ENCODE measurements at places on chromosomes 1 and 21.

- no peak for DNase-seq
Measured at GRCh38 chr1:71015745-71016144, 31.9 kb downstream of the PTGER3 start.

DNA sequence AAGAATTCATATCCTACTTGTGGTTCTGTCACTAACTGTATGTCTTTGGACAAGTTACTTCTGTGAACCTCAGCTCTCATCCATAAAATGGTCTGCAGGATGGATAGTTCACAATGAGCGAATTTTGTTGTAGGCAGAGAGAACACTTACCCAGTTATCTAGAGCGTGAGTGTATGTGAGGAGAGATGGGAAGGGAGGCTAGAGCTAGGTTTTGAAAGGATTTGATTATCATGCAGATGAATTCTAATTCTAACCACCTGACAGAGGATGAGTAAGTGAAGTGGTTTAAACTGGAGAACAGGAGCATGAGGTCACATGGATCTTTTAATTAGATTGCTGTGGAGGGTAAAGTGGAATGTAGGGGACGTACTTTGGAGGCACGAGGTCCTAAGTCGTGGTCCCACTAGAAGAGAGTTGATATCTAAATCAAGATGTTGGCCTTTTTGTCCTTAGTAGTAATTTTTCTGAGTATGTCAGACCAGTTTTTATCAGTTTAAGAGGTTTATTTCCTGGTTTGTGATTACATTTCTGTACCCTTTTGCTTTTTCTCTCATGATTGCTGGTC, 5.0 kb downstream of the SUCO start:
- DNase-seq = no peak

- peak; percentile 92 for DNase-seq
Measured at GRCh38 chr1:161201836-161202712, at the start of gene NDUFS2. Gene NDUFS2 (plus strand): TSS chr1:161202367. CDS start chr1:161202386, 19 bp downstream.

GRCh38 chr1:32963746-32964460, 706 bp downstream of the RNF19B start:
- peak; percentile 72 for DNase-seq

GRCh38 chr1:227541796-227542152, 21.6 kb upstream of the ZNF678 start:
- no peak for DNase-seq

GRCh38 chr1:118944546-118944945, 43.6 kb downstream of the TBX15 start:
- DNase-seq = no peak

- no peak for DNase-seq
Measured at GRCh38 chr1:48232722-48233121, 10.2 kb downstream of the SLC5A9 start.

GRCh38 chr1:155463865-155464650, 98.5 kb downstream of the ASH1L start:
- no peak for DNase-seq

DNA sequence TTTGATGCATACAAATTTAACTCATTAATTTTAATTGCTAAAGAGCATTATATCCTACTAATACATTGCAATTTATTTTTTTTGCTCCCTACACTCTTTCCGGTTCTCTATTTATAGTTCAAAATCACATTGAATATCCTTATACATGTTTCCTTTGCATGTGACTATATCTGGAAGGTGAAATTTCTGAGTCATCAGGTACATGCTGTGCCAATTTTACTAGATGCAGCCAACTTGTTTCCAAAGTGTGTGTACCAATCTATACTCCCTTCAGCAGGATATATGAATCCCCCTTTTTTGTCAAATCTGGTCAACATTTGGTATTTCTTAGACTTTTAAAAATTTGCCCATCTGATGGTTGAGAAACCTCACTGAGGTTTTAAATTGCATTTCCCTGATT, 602.9 kb upstream of the CAMK1G start:
- DNase-seq = no peak

DNA sequence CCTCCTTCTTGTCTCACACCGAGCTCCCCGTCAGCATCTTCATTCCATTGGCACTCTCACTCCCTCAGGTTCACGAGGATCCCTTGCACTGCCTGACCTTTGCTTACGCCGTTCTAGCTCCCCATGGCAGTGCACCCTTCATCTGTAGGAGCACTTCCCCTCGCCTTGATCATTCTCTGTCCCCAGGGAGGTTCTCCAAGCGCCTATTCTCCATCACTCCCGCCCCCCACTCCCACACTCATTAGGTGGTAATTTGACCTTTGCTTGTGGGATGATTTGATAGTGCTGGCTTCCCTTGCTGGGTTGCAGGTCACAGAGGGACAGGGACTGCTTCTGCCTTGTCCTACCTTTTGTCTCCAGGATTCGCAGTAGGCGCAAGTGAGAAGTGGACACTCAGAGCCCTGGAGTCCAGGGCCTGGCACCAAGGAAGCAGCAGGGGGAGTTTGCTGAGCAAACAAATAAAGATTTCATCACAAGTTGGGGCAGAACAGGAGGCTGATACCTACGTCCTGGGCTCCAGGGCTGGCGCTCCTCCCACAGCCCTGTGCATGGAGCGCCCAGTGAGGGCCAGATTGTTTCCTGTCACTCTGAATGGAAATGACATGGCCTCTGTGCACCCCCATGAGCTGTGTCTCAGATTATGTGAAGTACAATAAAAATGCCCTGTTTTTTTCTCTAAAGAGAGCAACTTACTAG, 82.0 kb upstream of the RUNX3 start:
- DNase-seq = peak; percentile 22

- DNase-seq = no peak
Measured at GRCh38 chr1:65003316-65003664, 36.9 kb upstream of the JAK1 start.

- DNase-seq = no peak
Measured at GRCh38 chr1:201609661-201610318, 70.9 kb downstream of the NAV1 start.

DNA sequence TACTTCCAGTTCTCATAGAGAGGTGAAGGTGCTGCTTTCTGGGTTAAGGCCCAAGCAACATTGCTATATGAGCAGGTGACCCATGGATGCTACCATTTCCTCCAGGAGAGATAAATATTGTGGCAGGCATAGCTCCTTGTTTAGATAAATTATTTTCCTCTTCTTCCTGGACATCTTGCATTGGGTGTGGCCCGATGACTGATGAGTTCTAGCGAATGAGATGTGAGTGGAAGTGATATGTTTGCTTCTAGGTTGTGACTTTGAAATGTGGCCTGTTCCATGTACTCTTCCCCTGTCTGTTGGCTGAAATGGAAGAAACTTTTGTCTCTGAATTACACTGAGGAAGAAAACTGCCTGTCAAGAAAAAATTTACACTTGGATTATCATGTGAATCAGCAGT, 101.7 kb upstream of the FMN2 start:
- DNase-seq = no peak

GRCh38 chr1:163071405-163072255, 2.5 kb downstream of the RGS4 start:
- DNase-seq = peak; percentile 69

GRCh38 chr1:205330150-205330549, 8.6 kb upstream of the NUAK2 start:
- no peak for DNase-seq

DNA sequence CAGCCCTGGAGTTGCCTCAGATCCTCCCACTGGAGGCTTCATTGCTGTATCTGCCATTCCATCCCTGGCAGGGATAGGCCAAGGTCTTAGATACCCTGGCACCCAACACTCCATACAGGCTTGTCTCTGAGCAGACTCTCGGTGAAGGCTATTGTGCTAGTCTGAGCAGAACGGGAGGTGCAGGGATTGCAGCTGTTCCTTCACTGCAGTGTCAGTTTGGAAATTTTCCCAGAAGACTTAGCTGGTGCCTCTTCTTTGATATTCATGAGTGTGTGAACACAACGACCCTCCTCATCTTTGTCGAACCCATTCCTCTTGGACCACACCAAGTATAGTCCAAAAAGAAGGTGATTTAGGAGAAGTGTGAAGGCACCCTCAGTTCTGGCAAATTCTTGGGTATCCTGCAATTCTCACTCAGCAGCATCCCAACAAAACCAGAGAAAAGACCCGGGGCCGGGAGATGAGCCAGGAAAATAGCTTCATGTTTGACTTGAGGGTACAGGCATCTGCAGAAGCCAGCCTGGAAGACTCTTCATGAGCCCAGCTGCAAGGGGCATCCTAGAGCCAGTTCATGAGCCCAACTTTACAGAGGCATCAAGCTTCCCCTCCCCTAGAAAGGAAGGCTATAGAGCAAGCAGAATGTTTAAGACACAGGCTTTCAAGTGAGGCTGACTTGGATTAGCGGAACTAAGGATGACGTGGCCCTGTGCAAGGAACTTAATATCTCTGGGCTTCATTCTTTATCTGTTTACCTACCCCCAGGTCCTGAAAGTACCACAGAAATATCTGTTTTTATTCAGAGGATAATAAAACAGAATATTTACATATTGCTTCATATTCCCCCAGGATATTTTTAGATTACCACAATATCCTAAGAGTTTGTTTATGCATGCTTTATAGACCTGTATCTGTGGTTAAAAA, 38.8 kb upstream of the HAO2 start:
- DNase-seq = no peak

DNA sequence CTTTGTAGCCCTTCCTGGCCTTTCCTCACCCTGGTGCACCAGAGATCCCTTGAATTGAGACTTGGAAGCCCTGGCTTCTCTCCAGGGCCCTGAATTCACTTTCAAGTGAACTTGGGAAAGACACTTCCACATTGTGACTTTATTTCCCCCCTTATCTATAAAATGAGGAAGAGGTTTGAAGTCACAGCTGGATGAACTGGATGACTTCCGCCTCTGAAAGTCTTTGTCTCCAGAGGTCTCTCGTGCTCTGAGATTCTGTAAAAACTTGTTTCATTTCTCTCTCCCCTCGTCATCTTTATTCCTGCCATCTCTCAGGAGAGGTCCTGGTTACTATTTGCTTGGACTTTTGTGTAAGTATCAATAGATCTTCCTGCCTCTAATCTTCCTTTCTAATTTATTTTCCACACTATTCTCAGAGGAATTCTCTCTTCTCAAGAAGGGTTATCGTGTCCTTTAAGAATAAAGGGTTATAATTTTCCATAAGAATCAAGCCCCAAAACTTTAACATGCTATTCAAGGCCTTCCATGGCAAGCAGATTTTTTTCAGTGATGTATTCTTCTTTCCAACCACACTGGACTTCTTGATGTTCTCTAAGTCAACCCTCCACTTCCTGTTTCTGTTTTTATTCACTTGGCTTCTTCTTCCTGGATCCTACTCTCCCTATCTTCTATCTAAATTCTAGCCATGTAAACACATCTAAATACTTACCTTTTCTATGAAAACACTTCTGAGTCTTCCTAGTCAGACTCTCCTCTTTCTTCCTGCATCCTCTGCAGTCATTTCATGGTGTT, 6.5 kb upstream of the RPTN start:
- no peak for DNase-seq

DNA sequence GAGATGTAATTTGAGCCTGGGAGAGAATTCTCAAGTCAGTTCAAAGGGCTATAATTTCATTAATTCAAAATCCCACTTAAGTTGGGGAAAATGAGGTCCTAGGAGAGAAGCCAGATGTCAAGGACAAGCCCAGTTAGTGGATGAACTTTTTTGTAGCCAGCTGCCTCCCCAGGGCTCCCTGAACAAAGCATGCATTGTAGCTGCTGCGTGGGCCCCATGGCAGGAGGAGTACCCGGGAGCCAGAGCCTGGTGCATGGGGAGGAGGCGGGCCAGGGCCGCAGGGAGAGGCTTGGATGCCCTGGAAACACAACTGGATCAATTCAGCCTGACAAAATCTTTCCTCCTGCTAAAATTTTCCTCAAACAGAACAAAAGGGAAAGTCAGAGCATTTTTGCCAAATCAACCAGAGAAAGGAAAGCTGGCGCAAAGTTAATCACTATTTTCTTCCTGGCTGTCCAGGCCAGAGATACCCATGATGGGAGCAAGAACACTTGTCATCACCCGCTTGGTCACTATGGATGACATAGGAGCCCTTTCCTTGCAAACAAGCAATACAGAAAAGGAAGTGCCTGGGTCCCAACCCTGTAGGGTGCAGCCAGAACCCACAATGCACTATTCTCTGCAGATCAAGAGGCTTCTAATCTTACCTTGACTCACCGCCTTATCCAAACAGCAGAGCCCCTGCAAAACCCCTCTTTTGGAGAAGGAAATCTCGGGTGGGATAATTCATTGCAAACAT, 248.1 kb upstream of the RAB4A start:
- no peak for DNase-seq

DNA sequence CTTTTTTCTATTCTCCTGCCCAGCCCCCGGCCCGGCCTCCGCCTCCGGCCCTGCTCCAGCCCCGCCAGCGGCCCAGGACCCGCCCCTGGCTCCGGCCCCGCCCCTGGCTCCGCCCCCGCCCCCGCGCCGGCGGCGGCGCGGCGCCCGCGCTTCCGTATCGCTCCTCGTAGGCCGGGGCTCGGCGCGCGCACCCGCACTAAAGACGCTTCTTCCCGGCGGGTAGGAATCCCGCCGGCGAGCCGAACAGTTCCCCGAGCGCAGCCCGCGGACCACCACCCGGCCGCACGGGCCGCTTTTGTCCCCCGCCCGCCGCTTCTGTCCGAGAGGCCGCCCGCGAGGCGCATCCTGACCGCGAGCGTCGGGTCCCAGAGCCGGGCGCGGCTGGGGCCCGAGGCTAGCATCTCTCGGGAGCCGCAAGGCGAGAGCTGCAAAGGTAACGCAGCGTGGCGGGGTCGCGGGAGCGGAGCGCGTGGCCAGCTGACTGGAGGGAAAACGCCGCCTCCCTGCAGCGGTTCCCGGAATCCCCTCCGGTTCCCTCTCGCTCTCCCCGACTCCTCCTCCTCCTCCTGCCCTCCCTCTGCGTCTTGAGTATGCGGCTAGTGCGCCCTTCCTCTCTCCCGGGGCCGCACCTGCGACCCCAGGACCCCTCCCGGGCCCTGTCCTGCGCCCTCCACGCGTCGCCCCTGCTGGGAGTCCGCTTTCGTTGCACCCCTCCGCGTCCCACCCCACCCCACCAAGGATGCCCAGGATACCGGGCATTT, at the start of gene IFNAR2:
Gene IFNAR2, plus strand, starts transcription at position 155 of the 761 bp plus-strand sequence. CDS start 11,985 bp downstream, outside the sequence.
- peak; percentile 88 for DNase-seq

- DNase-seq = no peak
Measured at GRCh38 chr1:201266774-201267173, 16.5 kb upstream of the PKP1 start.

DNA sequence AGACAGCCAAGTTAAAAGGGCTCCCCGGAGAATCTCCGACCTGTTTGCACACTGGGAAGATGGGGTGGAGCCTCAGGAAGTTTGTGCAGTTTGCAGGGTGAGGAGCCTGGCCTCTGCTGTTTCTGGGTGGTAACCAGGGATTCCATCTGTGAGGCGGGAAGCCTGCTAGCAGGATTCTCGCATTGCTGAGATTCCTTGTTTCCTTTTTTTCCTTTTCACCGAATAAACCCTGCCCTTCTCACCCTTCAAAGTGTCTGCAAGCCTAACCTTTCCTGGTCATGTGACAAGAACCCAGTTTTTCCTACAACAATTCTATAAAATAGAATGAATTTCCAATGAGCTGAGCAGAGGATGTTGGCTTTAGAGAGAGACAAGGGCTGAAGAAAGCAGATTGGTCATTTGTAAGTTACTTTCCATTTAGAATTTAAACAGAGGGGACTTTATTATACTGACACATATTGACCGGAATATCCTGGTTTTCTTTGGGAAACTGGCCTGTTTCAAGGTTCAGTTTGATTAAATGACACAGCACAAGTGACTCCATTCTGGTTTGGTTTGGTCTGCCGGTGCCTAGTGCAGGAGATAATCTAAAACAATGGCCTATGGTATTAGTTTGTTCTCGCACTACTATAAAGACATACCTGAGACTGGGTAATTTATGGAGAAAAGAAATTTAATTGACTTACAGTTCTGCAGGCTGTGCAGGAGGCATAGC, 48.7 kb upstream of the DNAH14 start:
- peak; percentile 28 for DNase-seq

Data from nephron progenitor cell (in vitro differentiated cells).